Activated T-cell treated with anti-CD3 and anti-CD28 coated beads, Interleukin-2, amount 50 U/mL, for 72 hours (primary cell): ENCODE measurements at places on chromosomes 5 and 9. TPM values are rescaled to one million over a fixed set of nuclear protein-coding genes. Genes with fewer than 3 reads are reported as not detected.

DNA sequence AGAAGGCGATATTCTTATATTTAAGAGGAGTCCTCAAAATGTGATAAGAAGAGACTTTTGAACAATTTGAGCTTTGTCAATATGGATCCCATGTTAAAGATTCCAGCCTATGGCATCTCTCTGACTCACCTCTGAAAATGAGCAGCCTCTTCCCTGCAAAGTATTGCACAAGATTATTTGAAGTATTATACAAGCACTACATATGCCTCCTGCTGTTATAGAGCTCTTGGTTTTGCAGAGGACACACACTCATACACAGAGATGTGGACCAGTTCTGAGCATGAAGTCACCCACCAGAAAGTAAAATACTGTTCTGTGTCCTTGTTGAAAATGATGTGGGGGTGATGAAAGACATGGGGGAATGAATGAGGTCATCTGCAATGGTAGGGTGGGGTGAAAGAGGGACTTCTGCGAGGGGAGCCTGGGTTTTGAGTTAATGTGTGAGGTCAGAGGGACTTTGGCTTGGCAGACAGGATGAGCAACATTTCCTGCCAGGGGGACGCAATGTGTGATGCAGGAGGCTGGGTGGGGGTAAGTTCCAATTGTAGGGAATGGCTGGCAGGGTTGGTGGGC is 25.8 kb downstream of the FBXL7 start:
- DNase-seq = no peak

DNA sequence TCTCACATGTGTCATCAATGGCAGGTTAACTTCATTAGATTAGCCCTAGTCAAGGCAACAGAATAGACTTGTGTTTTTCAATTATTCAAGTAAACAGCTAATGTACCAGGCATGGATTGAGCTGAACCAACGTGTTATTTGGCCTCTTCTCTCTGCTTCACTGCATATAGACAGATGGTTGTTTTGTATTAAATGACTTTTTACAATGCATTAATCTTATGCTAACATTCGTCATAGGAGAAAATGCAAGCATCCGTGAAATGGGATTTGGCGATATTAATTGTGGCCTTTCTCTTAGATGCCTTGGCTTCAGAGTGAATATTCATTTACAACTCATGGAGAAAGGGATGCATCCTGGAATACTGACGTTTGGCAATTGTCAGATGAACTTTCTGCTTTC is 208.0 kb downstream of the KCTD16 start:
- no peak for DNase-seq

- no peak for DNase-seq
Measured at GRCh38 chr9:134940236-134941208, 22.8 kb upstream of the FCN1 start.

GRCh38 chr9:128005923-128006322 is 25.1 kb upstream of the EEIG1 start:
- DNase-seq = no peak

DNA sequence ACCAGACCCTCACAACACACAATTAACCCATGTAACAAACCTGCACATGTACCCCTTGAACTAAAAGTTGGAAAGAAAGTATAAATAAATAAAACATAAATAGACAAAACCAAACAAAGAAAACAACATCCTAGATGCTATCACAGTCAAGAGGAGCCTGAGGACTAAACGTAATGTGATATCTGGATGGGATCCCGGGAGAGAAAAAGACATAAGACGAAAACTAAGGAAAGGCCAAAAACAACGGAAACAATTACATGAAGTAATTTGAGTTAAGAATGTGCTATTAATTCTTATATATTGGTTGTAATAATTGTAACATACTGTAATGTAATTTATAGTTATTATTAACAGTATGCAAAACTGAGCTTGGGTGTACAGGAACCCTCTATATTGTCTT is 793.9 kb downstream of the SEMA5A start:
- no peak for DNase-seq

DNA sequence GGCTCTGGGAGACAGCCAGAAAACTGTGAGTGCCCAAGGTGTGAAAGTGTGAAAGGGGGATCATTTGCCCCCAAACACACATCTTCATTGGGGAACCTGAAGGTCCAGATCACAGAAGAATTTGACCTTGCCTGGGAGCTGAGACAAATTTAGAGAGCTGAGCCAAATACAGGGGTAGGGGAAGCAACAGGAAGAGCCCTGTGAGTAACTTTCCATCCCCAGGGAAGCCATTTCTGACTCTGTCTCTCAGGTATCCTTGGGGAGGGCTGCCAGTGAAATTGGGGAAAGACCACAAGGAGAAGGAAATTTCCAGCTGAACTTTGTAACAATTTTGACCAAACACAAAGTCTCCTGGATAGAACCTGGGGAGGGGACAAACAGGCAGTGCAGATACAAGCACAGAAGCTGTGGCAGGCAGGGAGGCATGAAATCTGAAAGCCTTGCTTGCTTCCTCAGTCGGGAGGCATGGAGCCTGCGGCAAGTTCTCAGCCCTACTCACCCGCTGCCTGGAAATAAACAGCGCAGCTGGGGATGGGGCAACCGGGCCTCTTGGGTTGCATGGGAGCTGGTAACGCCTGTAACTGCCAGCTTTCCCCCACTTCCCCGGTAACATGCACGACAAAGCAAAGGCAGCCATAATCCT is 31.5 kb upstream of the ZCCHC9 start:
- no peak for DNase-seq

KIAA0825 gene
- total RNA-seq = 1.0 TPM

GABRA6 gene
- total RNA-seq = not detected
